Sciatic nerve (tissue), 2 donors: ENCODE measurements at places on chromosomes 11 and 22. TPM values are rescaled to one million over a fixed set of nuclear protein-coding genes. Genes with fewer than 3 reads are reported as not detected.

- no peak for DNase-seq
These were observed 32.3 kb downstream of the RSPH14 start for GRCh38 chr22:23109441-23109978.

DNA sequence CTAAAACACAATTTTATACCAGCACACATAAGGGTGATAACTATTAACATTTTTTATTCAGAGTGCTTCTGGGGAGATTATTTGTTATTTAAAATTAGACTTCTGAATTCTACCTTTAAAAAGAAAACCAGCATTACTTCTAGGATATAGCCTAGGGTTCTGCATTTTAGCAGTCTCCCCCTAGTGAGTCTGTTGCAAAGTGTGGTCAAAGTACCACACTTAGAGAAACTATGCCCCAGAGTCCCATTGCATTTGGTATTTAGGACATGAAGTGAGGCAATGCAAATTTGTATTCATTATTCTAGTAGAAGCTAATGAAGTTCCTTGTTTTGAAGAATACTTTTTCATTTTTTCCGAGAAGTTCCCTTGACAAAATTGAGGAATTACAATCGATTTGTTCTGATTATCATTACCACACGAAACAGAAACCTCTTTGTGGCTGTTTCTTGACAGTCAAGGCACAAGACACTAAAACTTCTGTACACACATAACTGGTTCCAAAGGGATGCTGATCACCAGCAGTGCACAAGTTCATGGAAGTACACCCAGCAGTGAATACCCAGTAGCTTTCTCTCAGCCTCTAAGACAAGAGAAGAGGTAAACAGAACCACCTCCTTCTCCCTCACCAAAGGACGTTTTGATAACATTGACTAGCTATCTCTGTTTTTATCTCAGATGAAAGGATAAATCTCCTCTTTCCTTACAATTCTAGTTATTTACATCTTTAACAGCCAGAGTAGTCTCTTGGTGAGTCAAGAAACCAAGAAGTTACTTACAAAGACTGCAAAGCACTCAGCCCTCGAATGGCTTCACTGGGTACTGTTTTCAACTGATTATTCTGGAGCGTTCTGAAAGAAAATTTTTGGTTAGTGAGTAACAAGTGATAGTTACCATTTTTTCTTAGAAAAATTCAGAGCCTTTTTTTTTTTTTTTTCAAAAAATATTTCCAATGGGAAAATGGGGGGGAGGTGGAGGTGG lies 27.6 kb upstream of the CCDC34 start:
- no peak for DNase-seq

DNA sequence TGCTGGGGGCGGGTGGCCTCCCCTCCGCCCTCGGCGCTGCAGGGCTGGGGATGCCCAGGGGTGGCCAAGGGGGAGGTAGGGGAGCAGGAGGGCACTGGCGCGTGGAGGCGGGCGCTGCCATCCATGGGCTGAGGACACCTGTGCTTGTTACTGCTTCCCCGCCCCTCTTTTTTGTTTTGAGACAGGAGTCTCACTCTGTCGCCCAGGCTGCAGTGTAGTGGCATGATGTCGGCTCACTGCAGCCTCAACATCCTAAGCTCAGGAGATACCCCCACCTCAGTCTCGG lies 683 bp upstream of the FADS3 start:
- DNase-seq, result no peak

- no peak for DNase-seq
These were observed 31.2 kb downstream of the RBFOX2 start for GRCh38 chr22:35997438-35997837.

DNA sequence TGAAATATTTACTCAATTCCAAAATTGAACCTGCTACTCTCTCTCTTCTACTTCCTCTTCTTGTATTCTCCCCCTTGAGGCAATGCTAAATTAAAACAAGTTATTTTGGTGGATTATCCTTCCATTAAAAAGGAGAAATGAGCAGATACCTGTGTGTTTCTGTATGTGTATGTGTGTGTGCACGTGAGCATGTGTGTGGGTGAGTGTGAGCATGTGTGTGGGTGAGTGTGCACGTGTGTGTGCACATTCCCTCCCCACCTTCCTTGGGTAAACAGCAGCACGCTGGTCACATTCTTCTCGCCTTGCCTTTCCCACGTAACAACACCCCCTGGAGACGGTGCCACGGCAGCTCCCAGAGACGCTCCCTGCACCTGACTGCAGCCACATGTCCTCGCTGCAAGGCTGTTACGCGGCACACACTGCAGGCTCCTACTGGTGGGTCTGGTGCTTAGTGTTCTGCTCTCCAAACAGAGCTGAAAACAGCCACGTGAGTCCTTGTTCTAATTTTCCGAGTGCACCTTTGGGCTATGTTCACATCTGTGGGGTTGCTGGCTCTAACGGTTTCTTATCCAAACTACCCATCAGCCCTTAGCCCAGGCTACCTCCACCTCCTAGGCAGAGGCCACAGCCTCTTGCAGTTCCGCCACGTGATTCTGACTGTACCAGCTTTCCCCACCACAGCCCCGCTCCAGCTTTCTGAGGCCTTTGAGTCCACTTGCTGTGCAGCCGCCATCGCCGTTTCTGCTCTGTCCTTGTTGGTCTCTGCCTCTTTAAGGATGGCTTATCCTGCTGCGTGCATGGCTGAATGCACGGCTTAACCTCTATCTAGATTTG lies 123.4 kb downstream of the CTTN start:
- no peak for DNase-seq

CTSW gene
- 2.5 TPM for total RNA-seq

DNA sequence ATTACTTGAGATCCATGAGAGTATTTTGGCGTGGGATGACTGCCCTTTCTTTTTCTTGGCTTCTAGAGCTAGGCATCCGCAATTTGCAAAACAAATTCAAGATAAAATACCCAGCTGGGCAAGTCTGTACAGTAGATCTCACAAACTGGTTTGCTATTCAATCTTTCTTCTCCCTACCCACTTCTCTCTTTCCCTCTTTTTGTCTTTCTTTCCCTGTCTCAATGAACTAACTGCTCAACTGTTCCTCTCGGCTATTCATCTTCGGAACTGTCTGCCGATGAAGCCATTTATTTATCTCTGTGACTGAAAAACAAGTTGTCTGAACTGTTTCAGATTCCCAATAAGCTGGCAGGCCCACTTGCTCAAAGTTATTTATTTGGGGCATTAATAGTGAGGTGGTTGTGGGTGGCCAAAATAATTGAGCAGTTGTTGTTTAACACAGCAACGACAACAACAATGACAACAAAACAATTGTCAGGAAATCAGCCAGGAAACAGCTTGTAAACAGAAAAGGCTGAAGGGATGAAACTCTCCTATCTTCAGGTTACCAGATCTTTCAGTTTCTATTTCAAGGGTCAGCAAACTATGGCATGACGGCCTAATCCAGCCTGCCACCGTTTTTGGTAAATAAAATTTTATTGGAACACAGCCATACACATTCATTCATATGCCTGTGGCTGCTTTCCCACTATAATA lies 76.0 kb upstream of the MTMR2 start:
- DNase-seq, result no peak

GRCh38 chr22:27133019-27133431 lies 475.6 kb downstream of the MIAT start:
- DNase-seq, result no peak

DNA sequence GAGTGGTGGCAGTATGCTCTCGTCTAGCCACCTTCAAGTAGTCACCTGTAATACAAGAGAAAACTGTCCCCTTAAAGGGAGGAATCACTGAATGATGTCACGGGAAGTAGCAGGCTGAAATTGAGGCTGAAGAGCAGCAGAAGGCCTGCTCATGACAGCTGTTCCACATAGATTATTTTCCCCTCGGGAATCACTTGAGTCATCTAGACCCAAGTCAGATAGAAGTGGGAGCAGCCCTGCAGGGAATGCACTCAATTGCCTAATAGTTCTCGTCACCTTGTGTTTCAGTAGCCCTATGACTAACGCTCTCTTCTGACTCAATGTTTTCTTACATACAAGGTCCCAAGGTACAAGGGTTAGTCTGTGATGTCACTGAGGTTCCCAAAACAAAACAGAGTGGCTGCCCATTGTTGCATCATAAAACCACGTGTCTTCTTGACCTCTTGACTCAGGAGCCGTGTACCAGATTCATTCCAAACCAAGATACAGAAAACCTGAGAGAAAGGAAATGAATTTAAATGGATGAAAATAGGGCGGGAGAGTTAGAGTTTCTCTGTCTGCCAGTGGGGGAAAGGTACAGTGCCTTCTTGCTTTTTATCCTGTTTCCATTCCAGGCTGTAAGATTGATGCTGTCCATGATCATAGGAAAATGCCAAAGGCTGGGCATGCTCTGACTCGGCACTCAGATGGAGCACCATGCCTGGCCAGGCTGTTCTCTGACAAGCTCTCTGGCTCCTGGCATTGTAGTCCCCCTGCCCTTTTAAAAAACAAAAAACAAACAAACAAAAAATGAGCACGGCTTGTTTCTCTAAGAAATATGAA lies 21.6 kb upstream of the C11orf96 start:
- DNase-seq, result no peak

DNA sequence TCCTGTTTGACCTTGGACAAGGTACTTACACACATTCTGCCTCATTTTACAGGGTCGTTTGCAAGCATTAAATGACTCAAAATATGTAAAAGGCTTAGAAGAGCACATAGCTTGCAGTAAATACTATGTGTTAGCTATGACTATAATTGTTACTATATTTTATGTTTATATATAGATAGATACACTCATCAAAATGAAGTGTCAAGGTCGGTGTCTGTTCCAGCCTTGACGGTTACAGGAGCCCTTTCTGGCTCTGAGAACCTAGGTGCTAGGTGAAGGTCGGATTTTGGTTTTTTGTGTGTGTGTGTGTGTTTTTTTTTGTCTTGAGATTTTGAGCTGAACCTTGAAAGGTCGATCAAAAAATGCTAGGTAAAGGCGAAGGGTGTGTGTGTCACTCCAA lies 24.5 kb upstream of the LIMK2 start:
- no peak for DNase-seq

- DNase-seq, result peak; percentile 76
These were observed 365.5 kb downstream of the MN1 start for GRCh38 chr22:27435844-27436576.

DNA sequence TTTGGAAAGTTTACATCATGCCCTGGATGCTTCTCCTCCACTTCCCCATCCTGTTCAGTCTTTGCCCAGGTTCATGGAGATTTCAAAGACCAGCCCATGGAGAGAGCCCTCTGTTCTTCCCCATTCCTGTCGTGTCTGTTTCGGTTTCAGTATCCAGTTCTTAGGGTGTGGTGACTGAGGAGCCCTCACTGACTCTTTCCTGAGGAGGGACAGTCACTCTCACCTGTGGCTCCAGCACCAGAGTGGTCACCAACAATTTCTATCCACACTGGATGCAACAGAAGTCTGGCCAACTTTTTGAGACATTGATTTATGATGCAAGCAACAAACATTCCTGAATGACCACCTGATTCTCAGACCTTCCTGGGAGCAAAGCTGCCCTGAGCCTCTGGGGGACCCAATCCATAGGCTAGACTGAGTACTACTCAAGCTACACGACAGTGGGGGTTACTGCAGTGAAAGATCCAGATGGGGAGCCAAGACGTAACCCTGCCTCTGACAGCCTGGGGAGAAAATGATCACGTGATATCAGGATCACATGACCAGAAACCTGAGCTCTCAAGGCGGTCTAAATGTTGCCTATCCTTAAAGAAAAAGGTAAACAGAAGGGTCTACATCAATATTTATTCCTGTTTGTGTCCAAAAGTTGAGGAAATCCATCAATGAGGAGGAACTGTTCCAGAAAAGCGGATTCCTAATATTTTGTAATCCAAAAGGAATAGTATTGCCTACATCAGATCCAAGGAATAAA lies 76.2 kb upstream of the VPREB1 start:
- no peak for DNase-seq

GRCh38 chr11:127448101-127448500 lies 447.5 kb upstream of the KIRREL3 start:
- DNase-seq, result no peak

GRCh38 chr11:93196816-93197379 lies 893 bp downstream of the SLC36A4 start:
- DNase-seq, result no peak

XKR3 gene
- total RNA-seq, result not detected

MMP26 gene
- total RNA-seq, result not detected

DNA sequence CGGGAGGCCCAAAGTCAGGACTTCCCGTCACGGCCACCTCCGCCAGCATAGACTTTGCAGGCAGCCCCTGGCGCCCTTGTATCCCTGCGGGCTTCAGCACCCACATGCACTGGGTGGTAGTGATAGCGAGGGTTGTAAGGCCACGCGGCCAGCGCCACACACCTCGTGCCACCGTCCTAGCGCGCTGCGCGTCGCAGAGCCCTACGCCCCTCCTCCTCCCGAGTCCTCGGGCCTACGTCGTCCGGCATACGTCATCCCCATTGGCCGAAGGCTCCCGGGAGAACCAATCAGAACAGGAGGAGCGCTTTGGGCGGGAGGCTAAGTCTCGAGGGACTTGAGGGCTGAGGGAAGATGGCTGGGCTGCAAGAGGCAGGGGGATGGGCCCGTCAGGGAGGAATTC lies 1.3 kb upstream of the BTBD18 start:
- no peak for DNase-seq

DNA sequence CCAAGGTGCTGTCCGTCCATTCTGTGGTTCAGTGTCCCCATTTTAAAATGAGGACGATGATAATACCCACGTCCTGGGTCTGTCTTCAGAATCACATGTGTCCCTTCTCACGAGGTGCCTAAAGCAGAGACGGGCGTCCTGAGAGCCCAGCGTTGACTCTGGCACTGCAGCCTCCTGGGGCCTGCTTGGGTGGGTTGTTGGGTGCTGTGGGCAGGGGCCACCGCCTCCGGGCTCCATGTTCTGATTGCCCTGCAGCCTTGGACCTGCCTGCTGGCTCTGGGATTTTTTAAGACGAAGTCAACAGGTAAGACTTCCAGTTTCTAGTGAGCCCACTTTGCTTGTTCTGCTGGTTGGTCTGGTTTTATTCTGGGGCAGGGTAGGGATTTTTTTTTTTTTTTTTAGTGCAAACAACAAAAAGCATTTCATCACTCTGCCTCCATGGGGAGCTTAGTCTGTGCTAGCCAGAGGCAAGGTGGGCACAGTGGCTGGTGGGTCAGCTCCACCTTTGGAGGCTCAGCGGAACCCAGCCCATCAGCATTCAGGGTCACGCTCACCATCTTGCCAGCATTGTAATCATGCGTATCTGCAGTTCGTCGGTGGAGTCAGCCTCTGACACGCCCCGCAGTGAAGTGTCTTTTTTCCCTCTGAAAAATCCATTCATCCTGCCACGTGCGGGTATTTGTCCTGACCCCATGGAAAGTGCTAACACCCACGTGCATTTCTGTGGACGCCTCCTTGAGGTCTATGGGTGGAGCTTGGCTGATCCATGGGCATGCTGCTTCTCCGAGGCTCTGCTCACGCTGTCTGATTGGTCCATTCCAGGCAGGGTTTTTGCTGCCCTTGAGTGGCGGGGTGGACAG lies 28.3 kb downstream of the NADSYN1 start:
- no peak for DNase-seq
